ENCODE measurements at places on chromosomes 2 and 18.

DNA sequence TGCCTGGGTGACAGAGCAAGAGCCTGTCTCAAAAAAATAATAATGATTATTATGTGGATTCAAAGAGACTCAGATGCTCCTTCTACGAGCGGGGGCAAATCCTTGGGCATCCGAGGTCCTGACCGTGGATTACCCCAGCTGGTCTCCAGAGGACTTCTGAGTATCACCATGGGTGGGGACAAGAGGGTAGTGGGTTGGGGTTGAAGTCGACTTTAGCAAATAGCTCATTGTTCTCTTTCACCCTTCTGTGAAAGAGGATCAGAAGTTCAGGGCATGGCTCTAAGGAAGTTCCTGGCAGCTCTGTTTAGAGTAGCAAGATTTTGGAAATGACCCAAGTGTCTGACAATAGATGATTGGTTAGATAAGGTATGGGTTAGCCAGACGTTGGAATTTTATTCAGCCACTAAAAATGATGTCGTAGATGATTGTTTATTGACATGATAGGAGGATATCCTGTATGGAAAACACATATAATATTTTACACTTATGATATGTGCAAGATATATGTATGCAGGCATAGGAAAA, 59.0 kb upstream of the SPRED2 start:
- no peak for DNase-seq

DNA sequence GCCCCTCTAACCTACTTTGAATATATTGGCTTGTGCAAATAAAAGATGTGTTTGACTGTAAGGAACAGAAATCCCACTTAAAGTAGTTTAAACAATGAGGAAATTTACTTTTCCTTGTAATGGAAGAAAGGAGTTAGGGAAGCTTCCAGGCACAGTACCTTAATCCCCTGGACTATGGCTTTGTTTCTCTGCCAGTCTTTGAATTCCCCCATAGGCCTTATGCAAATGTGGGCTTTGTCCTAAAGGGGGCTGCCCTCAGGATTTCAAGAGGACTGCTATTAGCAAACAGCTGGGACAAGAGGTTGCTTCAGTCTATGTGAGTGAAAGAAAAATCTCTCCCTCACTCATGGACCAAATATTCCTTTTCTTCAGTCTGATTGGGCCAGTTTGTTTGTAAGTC, 255.1 kb upstream of the THSD7B start:
- no peak for DNase-seq

DNA sequence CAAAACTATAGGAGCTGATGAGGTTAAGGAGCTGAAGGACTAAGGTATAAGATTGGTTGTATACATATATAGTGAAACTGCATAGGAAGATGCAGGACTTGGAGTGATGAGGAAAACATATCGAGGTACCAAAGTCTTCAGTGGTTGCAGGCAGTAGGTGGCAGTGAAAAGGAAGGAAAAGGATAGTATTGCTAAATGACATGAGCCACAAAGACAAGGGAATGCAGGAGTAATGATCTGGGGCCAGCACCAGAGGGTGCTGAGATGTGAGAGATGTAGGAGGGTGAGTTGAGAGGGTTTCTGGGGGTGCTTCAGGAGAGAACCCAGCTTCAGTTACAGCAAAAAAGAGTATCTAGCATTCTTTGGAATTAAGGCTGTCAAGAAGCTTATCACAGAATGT, 172.2 kb upstream of the MYO3B start:
- DNase-seq = no peak

DNA sequence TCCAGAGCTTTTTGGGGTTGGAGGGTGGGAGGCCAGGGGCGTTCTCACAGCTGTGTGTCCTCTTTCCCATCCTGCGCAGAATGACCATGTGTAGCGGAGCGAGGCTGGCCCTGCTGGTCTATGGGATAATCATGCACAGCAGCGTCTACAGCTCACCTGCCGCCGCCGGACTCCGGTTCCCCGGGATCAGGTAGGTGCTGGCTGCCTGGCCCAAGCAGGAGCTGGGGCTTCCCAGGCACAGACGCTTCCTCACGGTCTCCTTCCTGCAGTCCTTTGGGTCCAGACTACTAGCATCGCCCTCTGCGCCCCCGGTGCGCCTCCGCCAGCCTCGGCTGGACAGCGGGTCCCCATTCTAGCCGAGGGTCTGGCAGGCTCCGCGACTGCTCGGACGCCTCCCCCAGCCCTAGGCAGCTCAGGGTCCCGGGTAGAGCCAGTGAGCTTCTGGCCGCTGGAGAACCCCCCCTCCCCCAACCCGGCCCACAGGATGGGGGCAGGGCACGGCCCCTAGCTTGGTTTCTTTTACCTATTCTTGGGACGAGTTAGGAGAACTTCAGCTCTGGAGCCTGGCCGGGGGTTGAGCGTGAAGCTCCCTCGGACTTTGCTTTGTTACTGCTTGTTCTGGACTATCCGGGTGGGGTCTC, 756 bp downstream of the ADCYAP1 start:
- no peak for DNase-seq

DNA sequence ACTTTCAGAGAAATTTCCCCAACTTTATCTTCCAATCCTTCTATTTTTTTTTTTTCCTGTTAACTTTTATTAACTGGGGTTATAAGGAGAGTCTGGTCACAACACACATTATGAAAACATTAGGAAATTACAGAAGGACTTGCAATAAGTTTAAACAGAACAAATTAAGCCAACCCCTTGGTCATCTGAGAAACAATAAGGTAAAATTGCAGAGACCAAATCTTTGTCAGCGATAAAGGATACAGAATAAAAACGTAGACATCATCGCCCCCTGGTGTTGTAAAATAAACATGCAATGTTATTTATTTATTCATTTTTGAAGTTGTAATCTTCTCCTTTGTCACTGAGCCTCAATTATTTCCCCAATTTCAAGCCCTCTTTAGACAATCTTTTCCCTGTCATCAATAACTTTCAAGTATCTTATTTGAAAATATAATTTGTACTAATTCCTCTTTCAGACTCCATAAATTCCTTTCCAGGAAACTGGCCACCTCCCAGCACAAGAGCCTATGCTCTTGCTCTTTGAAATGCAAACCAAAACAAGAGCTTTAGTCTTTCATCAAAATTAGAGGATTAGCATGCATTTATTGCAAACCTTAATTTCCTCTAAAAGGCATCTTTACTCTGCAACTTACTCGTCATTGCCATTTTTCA, 19.5 kb downstream of the G6PC2 start:
- DNase-seq = no peak

DNA sequence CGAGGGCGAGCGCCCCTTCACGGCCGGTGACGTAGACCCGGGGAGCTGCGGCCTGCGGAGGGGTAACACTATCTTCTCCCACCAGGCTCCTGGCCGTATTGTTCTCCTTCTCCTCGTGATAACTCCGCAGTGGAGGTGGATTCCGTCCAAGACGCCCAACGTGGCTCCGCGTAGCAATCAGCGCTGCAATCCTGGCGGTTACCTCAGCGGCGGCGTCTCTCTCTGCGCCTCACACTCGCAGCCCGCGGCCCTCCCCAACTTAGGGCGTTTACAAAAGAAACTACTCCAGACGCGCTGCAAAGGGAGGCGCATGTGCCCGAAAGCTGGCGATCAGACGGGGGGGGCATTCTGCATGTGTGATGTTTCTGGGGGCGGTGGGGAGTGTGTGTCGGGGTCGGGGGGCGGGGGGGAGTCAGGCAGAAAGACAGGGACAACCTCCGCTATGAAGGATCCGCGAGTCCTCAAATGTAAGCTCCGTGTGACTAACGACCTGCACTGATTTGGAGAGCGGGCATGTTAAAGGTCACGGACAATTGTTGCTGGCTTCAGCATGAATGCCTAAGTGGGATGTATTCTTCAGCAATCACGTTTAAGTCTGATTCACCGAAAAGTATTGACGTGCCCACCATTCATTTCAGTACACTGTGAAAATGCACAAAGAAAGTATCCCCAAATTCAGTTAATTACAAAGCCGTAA, 1.3 kb upstream of the ZNF516 start:
- peak; percentile 50 for DNase-seq

DNA sequence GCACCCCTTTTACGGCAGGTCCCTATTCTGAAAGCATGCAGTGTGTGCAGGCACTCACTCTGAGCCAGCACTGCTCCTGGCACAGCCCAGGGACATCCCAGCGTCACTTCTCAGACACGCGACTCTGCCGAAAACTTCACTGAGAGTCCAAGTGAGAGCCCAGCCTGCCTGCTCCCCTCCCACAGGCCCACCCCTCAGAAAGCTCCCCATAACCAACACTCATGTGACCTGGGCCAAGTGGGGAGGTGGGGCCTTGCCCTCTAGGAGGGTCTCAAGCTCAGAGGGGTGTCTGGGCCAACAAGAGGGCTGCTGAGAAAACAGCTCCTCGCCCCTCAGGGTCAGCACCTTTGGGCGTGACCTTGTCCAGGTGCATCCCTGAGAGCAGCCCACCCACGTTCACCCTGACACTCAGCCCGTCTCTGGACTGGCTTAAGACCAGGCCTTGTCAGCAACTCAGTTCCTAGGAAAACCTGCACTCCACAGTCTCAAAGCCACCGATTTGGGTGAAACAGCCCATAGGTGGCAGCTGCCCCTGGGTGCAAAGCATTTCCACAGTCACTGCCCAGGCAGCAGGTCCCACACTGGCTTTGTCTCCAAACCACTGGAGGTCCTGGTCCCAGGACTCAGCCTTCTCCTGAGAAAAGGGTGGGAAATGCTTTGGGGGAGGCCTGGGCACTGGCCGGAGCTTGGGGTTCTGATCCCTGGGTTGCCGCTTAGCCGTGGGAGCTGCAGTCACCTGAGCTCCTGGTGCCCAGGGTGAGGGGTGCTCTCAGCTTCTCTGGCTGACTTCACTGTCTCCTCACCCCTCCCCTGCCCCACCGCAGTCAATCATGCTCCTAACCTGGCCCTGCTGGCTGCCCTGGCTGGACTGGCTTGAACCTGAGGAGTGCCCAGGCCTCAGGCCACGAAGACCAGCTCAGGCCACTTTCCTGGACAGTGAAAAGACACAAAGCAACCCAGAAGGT, 209.6 kb downstream of the HDAC4 start:
- DNase-seq = peak; percentile 15

DNA sequence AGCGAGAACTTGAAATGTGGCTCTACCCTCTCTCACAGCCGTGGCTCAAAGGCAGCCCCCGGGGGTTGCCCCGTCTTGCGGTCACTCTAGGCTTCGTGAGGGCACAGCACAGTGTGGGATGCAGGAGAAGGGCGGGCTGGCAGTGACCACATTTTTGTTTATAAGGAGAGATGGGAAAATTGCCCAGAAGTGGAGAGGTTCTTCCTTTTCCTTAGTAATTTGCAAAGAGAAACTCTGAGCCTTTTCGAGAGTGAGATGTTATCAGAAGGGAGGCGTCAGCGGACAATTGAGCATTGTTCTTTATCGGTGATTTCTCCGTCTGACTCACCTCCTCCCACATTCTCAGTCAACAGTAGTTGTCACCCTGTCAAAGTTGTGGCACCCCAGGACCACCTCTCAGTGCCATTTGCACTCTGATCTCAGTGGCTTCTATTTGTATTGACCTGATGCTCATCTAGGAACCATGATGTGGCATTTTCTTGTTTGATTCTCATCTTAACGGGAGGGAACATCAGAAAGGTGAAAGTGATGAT, 89.6 kb downstream of the ACAA2 start:
- no peak for DNase-seq

All from activated T-cell treated with anti-CD3 and anti-CD28 coated beads, Interleukin-2, amount 50 U/mL, for 1 hour (primary cell).